ENCODE measurements at places on chromosomes 1 and 21.

GRCh38 chr1:201562257-201562656 is 23.3 kb downstream of the NAV1 start:
- DNase-seq: peak; percentile 90

GRCh38 chr1:216929870-216930582 is 206.8 kb upstream of the ESRRG start:
- DNase-seq: no peak

- DNase-seq: no peak
Measured at GRCh38 chr1:180698580-180698979, 66.8 kb downstream of the XPR1 start.

DNA sequence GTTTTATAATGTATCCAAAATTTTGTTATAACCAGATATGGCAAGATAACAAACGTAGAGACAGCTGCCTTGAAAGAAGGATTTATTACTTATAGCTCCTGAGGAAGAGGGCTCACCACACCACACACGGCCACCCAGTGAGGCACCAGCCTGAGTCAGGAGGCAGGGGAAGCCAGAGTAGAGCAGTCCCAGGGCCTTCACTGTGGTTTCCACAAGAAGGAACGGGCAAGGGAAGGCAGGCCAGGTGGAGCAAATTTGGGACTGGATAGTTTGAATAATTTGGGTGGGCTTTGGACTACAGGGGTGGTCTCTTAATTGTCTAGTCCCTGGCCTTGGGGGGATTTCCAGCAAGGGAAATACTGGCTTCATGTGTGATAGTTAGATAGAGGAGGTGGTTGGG is 72.5 kb downstream of the RRAGC start:
- no peak for DNase-seq

- DNase-seq: no peak
Measured at GRCh38 chr1:232578651-232579195, 51.2 kb downstream of the SIPA1L2 start.

- no peak for DNase-seq
Measured at GRCh38 chr1:3880429-3881192, 19.5 kb downstream of the C1orf174 start.
